Stimulated activated CD8-positive, alpha-beta memory T cell treated with anti-CD3 and anti-CD28 coated beads, Interleukin-4, amount 100 ng/mL, for 4 hours (primary cell): ENCODE measurements at places on chromosomes 1 and 21.

GRCh38 chr1:37811027-37811655, 3.1 kb upstream of the YRDC start:
- peak; percentile 17 for DNase-seq

GRCh38 chr1:4305526-4306301, 348.7 kb upstream of the AJAP1 start:
- DNase-seq: no peak

GRCh38 chr21:17789656-17790055, 29.5 kb downstream of the C21orf91 start:
- no peak for DNase-seq

DNA sequence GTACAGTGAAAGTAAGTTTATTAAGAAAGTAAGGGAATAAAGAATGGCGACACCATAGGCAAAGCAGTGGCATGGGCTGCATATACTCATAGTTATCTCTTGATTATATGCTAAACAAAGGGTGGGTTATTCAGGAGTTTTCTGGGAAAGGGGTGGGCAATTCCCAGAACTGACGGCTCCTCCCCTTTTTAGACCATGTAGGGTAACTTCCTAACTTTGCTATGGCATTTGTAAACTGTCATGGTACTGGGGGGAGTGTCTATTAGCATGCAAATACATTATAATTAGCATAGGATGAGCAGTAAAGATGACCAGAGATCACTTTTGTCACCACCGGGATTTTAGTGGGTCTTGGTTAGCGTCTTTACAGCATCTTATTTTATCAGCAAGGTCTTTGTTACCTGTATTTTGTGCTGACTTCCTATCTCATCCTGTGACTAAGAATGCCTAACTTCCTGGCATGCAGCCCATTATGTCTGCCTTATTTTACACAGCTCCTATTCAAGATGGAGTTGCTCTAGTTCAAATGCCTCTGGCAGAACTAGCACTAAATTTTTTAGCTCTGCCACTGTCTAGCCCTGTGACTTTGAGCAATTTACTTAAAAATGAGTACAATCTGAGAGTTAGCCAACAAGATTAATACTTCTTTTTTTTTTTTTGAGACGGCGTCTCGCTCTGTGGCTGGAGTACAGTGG, 110.3 kb upstream of the PALMD start:
- DNase-seq: no peak

DNA sequence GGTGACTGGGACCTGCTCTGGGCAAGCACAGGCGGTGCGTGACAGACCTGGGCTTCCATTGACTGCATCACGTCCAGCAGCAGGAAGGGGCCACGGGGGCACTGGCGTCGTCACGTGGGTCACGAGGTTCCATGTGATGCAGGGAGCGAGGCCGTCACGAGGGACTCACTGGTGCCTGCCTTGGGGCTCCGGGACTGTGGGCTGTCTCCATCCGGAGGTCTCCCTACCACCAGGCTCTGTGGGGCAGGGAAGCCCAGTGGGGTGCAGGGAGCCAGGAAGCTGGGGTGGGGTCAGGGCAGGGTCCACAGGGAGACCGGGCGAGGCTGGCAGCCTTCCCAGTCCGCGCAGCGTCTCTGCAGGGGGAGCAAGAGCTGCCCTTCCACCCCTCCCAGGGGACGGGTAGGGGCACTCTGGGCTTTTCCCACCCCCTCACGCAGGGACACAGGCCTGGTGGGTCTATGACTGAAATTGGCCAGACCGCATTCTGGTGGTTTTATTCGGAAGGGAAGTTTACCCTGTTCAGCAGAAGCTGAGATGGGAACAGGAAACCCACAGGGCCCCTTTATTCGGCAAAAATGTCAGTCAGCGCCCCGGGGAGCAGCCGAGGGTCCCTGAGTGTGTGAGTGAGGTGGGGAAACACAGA, 416 bp upstream of the TNFRSF14 start:
- no peak for DNase-seq

DNA sequence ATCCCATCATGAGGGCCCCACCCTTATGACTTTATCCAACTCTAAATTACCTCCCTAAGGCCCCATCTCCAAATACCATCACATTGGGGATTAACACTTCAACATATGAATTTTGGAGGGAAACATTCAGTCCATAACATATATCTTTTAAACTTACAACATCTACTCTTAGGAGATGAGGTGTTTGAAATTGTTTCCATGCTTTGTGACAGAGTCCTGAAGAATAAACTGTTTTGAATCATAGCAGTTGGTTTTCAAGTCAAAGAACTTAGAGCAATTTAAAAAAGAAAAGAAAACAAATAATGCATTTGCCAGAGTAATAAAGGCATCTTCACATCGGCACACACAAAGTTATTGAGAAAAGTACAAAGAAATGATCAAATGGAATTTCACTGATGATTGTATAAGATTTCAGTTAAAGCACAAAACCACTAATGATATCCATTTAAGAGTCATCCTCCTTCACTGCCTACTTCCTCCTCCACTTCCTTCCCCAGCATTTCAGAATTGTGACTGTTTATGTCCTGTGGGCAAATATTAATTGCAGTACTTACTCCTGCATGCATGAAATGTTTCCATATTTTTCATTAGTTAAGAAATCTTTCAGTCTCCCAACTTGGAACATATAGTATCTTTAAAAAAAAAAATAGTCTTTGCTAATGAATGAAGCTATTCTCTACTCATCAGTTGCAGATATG, 202.0 kb downstream of the LRRC40 start:
- no peak for DNase-seq
